ENCODE measurements at places on chromosomes 1 and 21. TPM values are rescaled to one million over a fixed set of nuclear protein-coding genes. Genes with fewer than 3 reads are reported as not detected.

Gene TNN
- total RNA-seq = not detected

Gene TMEM59
- total RNA-seq = 141 TPM

Gene UMODL1
- total RNA-seq = not detected

Gene SERTAD4
- total RNA-seq = 5.9 TPM

Gene TMEM82
- total RNA-seq = not detected

Gene UTS2
- 0.33 TPM for total RNA-seq

Gene COP1
- total RNA-seq = 36.7 TPM

Gene CHODL
- total RNA-seq = 0.28 TPM

All from airway epithelial cell (primary cell).